ENCODE measurements at places on chromosomes 3 and 15.
A peak's percentile ranks its signal among the peaks of the same experiment; 100 is the strongest.

DNA sequence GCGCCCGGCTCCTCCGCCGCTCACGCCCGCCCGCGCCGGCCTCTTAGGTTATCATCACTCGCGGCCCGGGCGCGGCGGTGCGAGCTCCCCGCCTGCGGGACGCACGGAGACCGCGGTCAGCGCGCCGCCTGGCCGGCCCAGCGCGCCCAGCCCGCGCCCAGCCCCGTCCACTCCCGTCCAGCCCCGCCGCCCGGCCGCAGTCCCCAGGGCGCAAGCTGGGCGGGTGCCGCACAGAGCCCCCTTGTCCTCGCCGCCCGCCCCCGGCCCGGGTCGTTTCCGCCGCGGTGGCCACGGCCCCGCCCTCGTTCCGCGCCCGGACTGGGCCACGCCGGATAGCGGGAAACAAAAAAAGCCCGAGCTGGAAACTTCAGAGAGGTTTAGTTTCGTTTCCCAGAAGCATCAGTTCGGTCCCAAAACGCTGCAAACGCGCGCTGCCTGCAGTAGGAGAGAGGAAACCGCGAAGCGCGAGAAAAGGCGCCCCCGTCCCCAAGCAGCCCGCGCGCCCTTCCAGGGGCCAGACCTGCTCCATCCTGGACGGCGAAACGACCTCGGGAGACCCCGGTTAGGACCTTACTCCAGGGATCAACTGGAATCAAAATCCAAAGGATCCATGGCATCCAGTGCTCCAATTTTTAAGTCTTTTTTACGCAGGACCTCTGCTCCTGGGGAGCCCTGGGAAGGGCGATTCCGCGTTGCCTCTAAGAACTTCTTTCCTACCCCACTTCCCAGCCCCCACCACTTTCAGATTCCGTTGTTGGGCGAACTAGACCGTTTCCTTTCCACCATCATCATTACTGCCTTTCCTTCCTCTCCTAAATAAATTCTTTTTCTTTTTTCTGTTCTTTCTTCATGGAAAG, at the start of gene ATP10A:
TSS of gene ATP10A (minus strand) at position 217 of the 857 bp plus-strand sequence. CDS start 231 bp downstream, outside the sequence.
- DNase-seq: peak; percentile 27

- no peak for DNase-seq
Observed at GRCh38 chr3:11155341-11156025, 1.2 kb downstream of the HRH1 start.

GRCh38 chr3:101379658-101380376, 59.4 kb upstream of the IMPG2 start:
- no peak for DNase-seq

- no peak for DNase-seq
Observed at GRCh38 chr15:57203906-57204305, 172.4 kb upstream of the CGNL1 start.

GRCh38 chr15:63611177-63611576, 14.0 kb downstream of the FBXL22 start:
- DNase-seq: no peak

- no peak for DNase-seq
Observed at GRCh38 chr3:12188681-12189287, 30.1 kb upstream of the TIMP4 start.

GRCh38 chr15:58462973-58463663, 31.3 kb downstream of the LIPC start:
- DNase-seq: no peak

- DNase-seq: no peak
Observed at GRCh38 chr3:188812198-188812597, 359.6 kb upstream of the TPRG1 start.

DNA sequence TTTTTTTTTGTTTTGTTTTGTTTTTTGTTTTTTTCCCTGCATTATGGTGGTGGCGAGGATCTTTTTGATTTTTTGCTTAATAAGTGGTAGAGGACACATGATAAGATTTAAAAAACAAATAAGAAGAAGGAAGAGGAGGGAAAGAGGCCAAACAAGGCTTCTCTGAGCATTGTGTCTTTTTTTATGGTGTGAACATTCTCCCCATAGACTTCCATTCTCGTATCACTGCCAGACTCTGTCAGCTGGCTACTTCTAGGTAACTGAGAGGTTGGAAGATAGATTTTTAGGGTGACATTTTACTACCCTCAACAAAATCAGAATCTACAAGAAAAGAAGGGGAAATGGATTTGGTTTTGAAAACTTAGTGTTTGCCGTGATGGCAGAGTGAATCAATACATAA, 3.8 kb downstream of the NLGN1 start:
- DNase-seq: no peak

DNA sequence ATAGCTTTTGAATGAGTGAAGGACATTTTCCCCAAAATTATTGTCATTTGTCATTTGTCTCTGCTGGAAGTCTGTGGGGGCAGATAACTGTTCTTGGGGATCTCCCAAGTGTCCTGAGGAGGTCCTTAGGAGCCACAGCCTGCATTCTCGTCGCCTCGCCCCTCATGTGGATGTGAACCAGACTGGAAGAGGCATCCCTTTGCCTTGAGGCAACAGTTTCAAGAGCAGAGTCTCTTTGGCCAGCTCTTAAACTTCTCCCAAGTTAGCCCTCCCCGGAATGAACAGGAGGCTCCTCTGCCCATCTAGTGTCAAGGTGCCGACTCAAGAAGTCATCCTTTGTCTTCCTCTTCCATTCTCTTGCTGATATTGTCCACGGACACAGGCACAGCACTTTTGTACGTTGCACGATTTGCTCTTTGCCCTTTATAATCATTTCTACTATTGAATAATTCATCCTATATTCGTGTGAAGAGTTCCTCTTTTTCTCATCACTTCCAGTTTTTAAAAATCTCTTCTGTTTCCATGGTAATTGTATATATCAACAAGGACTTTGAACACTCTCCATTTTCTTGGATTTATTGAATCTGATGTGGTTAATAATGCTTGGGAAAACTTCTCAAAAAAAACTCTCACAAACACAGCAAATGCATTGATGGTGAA, 40.8 kb upstream of the CD47 start:
- DNase-seq: no peak

GRCh38 chr3:37601832-37602231, 259.8 kb upstream of the CTDSPL start:
- DNase-seq: no peak

DNA sequence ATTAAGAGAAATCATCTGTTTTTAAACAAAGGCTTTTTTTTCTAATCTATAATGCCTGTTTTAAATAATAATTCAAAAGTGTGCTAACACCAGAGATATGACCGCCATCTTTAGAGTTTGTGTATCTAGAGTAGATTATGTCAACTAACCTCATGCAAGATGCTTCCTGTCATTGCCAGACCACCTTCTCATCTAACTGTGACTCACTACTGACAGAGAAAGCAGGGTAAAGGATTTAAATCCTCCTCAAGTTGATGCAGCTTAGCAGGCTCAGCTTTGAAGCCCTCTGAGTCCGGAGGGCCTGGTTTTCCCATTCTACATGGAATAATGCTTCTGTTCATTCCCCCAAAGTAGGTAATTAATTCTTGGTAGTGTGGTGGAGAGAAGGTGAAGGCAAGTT, 108.5 kb downstream of the ECT2 start:
- no peak for DNase-seq

GRCh38 chr15:53962646-53963561, 15.3 kb upstream of the UNC13C start:
- DNase-seq: no peak

GRCh38 chr3:35194666-35195065, 444.7 kb upstream of the ARPP21 start:
- DNase-seq: no peak

GRCh38 chr15:65569728-65570127, 39.5 kb downstream of the HACD3 start:
- no peak for DNase-seq

GRCh38 chr3:45795509-45795881, 841 bp downstream of the SLC6A20 start:
- DNase-seq: no peak

GRCh38 chr3:123632161-123632655, 47.4 kb upstream of the HACD2 start:
- no peak for DNase-seq

GRCh38 chr3:157248590-157249422, 88.9 kb upstream of the CCNL1 start:
- DNase-seq: no peak

- peak; percentile 27 for DNase-seq
Observed at GRCh38 chr15:77944002-77944867, 133.3 kb downstream of the TBC1D2B start.

GRCh38 chr15:42046597-42046996, 25.8 kb upstream of the PLA2G4E start:
- DNase-seq: no peak

- no peak for DNase-seq
Observed at GRCh38 chr3:124846189-124846588, 41.0 kb downstream of the ITGB5 start.
